ENCODE measurements at places on chromosomes 3 and 15. TPM values are rescaled to one million over a fixed set of nuclear protein-coding genes. Genes with fewer than 3 reads are reported as not detected.

The SERF2 gene
- polyA plus RNA-seq = 568 TPM

The SAMD7 gene
- not detected for polyA plus RNA-seq

The ROBO1 gene
- 113 TPM for polyA plus RNA-seq

The SLC22A14 gene
- 0.66 TPM for polyA plus RNA-seq

The HDAC11 gene
- polyA plus RNA-seq = 20.6 TPM

The CAMK2N2 gene
- 0.20 TPM for polyA plus RNA-seq

The NEO1 gene
- 129 TPM for polyA plus RNA-seq

The SAMMSON gene
- 0.17 TPM for polyA plus RNA-seq

- DNase-seq = no peak
Measured at GRCh38 chr3:87696124-87697013, 362.4 kb downstream of the CGGBP1 start.

- DNase-seq = no peak
Measured at GRCh38 chr15:26050984-26051383, 187.9 kb upstream of the ATP10A start.

DNA sequence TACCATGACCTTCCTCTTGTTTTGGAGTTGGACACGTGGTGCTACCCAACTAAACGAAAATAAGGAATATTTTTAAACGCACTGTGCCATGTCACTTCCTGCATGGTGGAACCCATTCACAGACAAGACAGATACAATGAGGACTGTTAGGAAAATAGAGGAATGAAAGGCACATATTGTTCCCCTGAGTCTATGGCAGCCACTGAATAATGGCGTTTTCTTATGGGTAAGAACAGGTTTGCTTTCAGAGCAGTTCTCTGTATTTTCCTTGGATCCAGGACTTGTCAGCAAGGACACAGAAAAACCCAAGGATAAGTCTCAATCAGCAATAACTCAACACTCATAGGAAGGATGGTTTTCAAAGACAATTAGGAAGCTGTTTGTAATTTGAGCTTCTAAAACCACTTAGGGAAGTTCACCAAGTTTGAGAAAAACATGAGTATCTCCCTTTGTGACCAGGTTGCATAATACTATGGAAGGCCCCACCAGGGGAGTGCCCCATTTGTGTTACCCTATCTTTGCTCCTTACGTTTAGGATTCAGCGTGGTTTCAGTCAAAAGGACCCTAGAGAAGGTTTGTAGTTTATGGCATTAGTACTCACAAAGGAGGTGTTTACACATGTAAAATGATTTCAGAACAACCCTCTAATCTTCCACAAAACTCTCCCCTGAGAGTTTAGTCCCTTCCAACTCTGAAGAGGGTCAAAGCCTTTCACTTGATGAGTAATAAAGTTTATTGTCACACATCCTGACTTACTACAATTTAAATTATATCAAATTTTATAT is 487.2 kb upstream of the ATP11B start:
- no peak for DNase-seq

- DNase-seq = no peak
Measured at GRCh38 chr3:184791171-184791570, 20.8 kb upstream of the VPS8 start.

GRCh38 chr3:45904931-45905330 is 18.6 kb downstream of the CCR9 start:
- DNase-seq = no peak

DNA sequence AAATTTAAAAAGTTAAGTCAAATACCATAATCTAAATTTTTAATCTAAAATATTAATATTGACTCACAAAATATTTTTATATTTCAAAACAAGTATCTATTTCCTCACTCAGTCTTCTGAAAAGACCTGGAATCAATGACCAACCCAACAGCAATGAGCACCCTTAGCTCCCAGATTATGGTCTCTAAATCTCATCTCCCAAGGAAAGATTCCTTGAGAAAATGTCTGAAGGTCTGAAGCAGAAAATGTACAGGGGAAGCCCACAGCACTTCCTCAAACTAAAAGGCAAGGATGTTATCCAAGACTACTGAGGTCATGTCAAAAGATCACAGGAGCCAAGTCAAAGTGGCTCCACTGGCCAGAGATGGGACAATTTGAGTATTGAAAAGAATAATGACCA is 51.0 kb upstream of the SLCO2A1 start:
- DNase-seq = no peak

GRCh38 chr3:10901296-10901945 is 85.4 kb downstream of the SLC6A11 start:
- DNase-seq = no peak

GRCh38 chr3:118480101-118480860 is 554.4 kb downstream of the IGSF11 start:
- DNase-seq = no peak

DNA sequence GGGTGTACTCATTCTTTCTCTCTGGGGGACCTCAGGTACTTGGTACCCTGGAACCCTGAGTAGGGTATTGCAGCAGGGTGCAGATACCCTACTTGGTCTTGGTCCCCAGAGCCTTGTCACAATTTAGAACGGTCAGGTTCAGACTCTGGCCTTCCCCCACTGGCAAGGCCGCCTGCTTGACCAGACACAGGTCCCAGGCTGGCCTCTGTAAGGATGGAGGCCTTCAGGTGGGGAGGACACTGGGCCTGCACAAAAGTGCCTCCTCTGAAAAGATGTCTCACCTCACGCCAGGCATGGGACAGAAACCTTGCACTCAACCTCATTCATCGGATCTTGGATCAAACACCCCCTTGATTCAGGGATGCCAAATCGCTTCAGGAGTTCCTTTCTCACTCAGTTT is 158.4 kb downstream of the KLF13 start:
- no peak for DNase-seq

DNA sequence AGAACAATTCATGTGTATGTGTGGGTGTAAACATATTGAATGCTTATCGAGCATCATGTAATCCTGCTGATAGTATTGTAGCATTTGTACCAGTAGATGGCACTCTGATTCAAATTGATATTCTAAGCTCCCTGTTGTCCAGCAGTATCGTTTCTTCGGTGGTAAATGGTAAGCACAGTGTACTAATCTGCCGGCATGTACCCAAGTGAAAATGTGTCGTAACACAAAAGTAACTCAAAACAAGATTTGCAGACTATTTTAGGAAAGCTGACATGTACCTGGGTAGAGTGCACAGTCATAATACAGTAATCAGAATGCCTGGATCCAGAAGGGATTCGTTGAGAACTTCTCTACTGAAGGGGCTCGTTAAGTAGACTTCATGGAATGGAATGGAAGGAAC is 31.7 kb upstream of the MNS1 start:
- peak; percentile 40 for DNase-seq

- no peak for DNase-seq
Measured at GRCh38 chr3:6965881-6966280, 105.0 kb downstream of the GRM7 start.

- no peak for DNase-seq
Measured at GRCh38 chr3:194579091-194579606, 54.1 kb downstream of the TMEM44 start.

DNA sequence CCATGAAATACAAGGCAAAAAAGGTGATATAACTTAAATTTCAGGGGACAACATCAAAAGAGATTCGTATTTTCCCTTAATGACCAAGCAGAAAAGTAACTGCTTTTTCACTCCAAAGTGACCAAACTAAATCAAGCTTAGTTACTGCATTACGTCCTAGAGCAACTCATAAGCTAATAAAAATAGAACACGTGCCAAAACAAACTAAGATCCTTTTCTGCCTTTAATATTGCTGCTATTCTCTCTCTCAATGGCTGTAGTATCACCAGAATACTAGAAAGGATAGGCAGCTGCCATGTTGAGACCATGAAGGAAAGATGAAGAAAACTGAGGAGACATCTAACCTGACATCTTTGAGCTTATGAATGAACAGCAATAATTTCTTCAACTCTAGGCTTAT is 43.3 kb downstream of the UBXN7 start:
- DNase-seq = no peak

DNA sequence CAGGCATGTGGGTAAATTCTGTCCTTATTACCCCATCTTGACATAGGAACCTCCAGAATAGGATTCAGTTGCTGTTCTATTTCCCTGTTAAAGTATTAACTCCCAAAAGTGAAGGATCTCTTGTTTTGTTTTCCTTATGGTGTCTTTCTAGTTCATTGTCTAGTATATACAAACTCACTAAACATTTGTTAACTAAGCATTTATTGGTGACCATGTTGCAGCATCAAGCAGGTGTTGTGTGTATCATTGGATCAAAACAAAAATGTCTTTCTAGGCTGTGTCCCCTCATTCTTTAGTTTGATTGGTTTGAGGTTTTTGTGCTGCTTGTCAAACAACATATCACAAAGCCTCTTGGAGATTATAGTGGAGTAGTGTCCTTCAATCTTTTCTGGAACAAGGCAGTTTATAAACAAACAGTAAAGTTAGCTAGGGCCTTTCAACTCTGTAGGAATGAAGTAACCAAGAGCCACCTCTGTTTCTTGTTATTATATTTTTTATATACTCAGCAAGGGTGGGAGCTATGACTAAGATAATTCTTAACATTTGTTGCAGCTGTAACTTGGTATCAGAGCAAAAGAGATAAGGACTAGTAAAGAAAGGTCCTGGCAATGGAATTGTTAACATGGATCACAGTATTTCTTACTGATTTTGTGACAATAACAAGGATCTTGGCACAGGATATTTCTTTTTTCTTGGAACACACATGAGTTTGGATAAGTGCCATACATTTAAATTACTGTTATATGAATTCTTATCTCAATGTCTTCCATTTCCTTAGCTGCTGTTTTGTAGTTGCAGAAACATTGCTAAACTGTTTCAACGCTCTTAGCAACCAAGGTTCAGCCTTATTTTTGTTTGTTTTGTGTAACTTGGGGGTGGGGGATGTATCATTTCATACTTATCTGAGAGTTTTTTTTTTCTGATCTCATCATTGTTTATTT is 49.3 kb downstream of the TMOD3 start:
- DNase-seq = peak; percentile 58

DNA sequence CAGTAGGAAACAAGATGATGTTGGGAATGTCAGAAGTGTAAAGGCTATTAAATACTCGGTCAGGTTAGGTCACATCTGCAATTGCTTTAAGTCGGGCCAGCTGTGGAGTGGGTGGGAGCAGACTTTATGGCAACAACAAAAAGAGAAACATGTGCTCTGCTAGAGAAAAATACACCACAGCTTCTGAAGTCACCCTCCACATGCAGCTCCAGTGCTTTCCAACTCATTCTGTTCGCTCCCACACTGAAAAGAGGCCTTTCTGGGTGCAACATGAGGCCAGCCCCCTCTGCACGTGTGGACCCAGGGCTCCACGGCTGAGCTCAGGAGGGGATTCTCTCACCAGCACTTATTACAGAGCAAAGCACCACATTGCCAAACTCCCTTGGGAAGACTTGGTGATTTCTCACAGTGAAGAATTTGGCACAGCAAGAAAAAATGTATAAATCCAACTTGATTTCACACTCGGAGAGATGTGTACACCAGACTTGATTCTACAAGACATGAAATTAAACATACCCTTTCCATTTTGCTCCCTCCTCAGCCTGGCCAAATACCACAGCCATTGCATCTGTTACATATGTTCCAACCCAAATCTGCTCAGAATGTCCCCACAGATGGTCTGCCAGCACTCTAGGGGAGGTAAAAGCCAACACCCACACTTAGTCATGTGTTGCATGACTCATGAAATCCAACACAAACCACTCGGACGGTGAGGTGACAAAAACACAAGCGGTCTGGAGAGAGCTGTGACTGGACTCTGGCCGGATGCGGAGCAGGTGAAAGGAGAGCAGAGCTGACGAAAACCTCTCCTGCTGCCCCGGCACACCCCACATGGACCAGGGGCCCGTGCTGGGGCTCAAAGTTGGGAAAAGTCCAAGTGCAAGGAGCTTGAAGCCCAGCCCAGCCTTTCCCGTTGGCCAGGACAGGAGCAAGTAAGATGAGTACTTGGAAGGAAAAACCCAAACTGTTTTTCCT is 74.6 kb downstream of the ITGB5 start:
- no peak for DNase-seq

DNA sequence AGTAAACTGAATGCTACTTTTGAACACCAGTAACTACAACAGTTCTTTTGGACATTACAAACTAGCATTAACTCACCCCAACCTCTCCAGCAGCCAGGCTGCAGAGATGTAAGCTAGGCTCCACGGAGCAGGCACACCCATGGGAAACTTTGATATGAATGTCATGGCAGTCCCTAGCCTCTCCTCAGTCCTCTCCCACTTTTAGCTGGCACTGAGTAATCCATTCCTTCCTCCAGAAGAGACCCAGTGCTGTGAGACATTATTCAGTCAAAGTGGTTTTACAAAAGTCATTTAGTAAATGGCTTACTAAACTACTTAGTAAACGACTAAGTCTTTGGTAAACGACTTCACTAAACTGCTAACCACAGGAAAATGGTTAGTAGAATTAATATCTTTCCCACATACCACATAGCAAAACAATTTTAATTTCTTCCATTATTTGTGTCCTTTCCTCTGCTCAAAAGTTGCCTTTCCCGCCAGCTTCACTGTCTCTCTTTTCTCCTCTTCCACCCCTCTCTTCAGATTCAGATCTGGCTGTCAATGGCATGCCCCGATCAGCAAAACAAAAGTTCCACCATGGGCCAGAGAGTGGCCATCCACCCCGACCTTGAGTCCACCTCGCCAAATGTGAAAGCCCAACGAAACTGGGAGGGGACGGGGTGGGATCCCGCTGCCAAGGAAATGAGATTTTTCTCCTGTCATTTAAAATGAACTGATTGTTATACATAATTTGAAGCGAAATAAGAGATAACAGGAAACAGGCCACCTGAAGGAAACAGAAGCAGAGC is 67.5 kb upstream of the TJP1 start:
- no peak for DNase-seq

DNA sequence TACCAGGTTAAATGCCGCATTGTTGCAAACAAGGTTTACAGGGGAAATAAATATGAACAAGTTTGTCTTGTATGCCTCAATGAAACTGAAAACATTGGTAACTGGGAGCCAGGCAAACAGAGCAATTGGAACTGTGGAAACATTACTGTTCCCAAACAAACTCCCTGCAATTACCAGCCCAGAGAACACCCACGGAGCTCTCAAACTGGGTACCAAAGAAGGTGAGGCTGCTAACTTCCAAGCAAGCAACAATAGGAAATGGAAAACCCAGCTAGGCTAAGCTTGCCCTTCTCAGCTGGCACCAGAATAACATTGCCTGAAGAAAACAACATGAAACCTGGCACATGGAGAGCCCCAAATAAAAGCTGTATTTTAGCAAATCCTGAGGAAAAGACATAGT is 218.9 kb upstream of the THRB start:
- DNase-seq = no peak

GRCh38 chr3:65633018-65633638 is 405.6 kb downstream of the MAGI1 start:
- no peak for DNase-seq

GRCh38 chr3:45724911-45725310 is 35.7 kb downstream of the SACM1L start:
- DNase-seq = no peak

GRCh38 chr3:171661484-171661883 is 148.8 kb downstream of the PLD1 start:
- no peak for DNase-seq

- no peak for DNase-seq
Measured at GRCh38 chr3:194950906-194951628, 265.4 kb downstream of the FAM43A start.

GRCh38 chr3:46865546-46865945 is 2.3 kb upstream of the MYL3 start:
- no peak for DNase-seq
